ENCODE measurements at places on chromosomes 5 and 9.

- no peak for DNase-seq
Measured at GRCh38 chr5:94855543-94855942, 237.1 kb downstream of the SLF1 start.

DNA sequence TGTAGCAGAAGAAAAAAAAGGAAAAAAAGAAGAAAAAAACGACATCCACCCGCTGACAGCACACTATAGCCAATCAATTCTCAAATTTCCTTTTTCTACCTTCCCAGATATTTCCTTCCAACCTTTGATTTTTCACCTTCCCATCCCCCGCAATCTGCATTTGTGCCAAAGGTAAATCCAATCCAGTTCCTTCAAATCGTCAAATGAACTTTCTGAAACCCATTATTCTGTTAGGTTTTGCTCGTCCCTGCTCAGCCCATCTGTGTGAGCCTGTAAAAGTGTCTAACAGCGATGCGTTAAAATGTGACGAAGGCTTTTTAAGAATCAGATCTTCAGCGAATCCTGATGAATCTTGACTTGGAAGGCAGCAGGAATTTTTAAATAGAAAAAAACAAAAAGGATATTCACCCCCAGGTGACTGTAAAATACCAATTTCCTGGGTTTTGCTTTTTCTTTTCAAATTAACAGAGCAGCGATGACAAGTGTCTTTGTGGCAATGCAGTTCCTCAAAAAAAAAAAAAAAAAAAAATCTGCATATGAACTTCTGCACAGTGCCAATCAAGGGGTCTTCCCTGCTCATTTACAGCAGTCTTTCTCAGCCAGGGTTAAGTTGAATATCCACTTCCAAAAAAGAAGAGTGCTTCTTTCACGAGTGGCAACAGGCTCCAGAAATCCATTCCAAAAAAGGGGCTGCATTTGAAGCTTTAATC, 367 bp upstream of the SHC3 start:
- DNase-seq = no peak

GRCh38 chr5:55226934-55227663, at the start of gene MCIDAS:
Gene MCIDAS, minus strand, starts transcription at chr5:55227315. Its CDS starts 177 bp downstream, at chr5:55227138.
- peak; percentile 79 for DNase-seq

DNA sequence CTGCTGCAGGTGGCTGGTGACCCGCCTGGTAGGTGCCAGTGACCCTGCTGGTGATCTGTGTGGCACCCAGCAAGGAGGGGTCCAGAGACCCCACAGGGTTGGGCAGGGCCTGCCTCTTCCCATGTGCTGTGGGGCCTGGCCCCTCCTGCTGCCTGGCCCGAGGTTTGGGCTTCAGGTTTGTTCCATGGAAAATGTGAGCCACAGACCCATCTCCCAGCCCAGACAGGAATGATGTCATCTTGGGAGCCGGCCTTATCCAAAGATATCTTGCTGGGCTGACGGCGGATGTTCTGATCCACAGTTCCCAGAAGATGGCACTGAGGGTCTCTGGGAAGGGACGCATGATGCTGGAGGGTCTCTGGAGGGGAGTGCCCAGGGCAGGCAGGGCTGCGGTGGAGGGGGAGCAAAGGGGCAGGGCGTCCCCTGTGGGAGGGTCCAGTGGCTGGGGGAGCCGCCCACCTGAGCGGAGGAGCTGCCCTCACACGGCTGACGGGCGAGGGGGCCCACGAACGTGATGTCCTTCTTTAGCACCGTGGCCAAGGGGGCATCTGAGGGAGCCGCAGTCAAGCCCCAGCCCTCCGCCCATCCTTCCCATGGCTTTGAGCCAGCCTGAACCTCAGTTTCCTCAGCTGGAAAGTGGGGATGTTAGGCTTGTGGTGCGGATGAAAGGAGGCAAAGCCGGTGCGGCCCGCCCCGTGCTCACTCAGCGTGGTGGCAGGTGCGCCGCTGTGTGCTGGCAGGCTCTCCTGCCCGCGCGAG, 68.1 kb downstream of the COL5A1 start:
- DNase-seq = no peak

DNA sequence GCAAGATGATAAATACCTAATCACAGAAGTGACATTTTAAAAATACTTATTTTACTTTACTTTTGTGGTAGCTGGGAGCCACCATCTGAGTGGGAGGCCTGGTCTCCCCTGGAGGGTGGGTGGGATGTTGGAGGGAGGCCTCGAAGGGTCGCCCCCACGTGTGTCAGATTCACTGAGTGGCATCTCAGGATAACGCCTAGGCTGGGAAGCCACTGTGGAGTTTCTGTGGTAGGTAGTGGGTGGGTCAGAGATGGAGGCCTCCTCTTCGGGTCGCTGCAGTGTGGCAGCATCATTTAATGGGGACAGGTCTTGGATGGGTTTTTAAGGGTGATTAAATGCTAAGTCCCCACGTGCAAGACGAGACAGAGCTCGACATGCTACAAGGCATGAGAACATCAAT, 1154.8 kb upstream of the CDH18 start:
- DNase-seq = no peak

DNA sequence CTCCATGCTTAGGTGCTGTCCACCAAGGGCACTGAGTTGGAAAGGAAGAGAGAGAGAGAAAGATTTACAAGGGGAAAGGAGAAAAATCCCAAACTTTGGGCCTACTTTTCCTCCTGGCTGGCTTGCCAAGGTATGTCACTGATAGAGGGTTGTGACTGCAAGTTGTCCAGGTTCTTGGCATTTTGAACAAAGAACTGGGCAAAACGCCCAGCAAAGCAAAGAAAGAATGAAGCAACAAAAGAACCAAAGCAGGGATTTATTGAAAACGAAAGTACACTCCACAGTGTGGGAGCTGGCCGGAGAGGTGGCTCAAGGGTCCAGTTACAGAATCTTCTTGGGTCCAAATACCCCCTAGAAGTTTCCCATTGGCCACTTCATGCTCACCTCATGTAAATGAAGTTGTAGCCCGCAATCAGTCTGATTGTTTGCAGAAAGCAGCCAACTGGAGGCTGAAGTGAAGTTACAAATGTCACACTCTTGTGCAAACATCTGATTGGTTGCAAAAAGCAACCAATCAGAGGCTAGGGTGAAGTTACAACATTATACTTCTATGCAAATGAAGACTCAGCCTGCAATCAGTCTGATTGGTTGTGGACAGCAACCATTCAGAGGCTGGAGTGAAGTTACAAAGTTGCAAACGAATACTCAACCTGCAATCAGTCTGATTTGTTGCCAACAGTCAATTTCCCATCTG, 263.5 kb downstream of the YTHDC2 start:
- no peak for DNase-seq

DNA sequence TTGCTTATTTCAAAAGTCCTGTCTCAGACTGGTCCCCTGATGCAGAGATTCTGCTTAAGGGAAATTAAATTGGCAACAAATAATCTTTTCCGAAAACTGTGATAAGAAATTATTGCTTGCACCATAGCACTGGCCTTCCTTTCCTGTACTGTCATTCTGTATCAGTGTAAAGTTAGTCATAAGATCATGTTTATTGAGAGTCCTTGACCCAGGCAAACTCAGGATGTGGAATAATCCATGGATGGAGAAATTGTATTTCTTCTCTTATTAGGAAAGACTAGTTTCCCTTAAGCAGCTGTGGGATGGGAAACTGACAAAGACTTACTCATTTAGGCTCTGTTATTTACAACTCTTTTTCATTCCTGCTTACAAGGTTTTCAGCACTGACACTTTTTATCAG, 83.0 kb upstream of the RANBP6 start:
- no peak for DNase-seq

DNA sequence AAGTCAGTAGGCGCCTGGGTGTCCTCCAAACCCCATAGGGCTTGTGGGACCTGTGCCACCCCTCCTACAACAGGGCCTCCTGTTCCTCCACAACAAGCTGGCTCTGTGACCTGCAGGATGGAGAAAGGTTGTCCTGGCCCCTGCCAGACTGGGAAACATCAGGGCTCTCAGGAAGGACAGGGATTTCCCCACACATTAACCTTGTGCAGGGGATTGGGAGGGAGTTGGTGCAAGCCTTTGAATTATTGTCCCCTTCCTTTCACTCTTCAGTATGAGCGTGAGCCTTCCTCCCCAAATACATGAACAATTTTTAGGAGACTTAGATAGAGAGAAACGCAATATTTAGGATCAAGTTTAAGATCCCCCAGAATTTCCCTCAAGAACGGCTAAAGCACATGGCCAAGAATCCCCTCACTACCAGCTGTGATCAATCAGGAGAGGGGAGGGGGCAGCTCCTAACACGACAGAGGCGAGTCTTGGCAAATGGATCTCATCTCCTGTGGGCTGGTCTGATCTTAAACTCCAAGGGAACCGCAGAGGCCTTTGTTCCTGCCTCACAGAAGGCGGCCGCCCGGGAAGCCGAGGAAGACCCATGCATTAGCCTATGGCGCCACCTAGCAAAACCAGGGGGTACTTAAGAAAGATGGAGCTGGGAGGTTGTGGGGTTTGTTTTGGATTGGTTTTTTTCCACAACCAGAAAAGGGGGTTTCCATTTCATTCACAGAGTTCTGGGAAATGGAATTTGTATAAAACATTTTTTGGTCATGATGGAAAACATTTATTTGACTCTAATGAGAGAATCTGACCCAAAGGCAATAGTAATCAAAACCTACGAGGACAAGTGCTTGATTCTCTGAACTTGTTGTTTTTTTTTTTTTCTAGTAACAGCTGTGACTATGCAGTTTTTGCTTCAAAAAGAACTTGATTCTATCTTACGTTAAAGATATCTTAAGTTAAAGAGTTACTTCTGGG, 36.1 kb upstream of the OSMR start:
- peak; percentile 68 for DNase-seq

DNA sequence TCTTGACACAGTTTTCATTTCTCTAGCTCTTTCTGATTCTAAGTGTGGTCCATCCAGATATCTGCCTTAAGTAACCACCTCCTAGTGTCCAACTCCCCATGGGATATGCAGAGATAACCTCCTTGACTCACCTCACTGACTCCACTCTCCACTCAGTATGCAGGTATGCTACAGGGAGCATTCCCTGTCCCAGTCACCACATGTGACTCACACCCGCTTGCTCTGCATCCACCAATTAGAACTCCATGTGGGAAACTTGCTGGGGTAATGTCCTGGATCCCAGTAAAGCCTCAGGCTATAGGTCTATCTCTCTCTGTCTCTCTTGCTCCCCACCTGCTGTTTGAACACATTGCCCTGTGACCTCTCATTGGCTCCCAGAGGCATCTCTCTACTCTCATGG, 563.9 kb downstream of the HTR1A start:
- no peak for DNase-seq
